ENCODE measurements at places on chromosomes 13 and 19. TPM values are rescaled to one million over a fixed set of nuclear protein-coding genes. Genes with fewer than 3 reads are reported as not detected.
A peak's percentile ranks its signal among the peaks of the same experiment; 100 is the strongest.

DNA sequence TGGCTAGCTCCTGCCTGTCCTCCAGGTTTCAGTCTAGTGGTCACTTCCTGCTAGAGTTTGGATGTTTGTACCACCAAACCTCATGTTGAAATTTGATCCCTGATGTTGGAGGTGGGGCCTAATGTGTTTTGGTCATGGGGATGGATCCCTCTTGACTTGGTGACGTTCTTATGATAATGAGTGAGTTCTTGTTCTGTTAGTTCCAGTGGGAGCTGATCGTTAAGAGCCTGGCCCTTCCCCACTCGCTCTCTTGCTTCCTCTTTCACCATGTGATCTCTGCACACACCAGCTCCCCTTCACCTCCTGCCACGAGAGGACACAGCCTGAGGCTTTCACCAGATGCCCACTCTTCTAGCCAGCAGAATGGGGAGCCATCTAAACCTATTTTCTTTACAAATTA lies 86.8 kb upstream of the SCEL start:
- no peak for DNase-seq

DNA sequence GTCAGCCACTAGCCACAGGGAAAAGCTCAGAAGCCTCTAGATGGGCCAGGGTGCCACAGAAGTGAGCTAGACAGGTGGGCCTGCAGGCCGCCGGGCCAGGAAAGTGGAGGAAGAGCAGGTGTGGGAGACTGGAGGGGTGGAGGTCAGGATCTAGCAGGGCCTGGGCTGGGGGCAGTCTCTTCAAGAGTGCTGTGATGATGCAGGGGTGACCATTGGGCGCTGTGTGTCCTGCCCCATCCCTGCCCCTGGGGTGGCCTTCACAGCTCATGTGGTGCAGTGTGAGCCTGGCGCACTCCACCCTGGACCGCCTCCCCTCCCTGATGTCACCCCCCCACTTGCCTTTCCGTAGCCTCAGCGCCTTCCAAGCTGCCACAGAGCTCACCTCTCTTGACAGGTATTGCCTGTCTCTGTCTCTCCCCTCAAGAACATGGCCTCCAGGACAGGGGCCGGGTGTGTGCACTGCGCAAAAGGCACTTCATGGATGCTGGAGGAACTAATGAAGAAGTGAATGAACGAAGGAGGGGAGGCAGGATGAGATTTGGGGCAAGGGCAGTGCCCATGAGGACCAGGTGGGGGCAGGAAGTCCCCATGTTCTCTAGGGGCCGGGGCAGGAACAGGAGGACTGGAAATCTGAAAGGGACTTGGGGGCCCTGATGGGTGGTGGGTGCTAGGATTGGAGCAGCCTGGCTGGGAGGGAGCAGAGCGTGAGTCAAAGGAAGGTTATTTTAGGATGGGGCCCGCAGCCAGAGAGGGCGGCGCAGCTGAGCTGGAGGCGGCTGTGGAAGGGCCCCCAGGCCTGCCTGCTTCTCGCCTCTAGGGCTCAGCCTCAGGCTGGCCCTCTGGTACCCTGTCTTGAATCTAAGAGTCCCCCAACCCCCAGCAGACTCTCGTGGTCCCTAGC lies 6.6 kb downstream of the SSBP4 start:
- no peak for DNase-seq

Gene CEACAM19
- total RNA-seq: 4.3 TPM

- DNase-seq: no peak
Observed at GRCh38 chr13:73981595-73981994, 152.6 kb downstream of the KLF12 start.

DNA sequence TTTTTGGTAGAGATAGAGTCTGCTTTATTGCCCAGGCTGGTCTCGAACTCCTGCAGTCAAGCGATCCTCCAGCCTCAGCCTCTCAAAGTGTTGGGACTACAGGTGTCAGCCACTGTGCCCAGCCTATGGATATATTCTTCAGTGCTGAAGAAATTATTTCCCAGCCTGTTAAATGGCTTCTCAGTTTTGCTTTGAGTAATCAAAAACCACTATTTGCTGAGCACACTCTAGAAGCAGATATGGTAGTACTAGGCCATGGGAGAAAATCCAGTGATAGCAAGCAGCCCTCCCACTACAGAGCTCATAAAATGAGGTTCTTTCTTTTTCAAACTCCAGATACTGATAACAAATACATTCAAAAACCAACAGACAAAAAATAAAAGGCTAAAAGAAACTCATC lies 80.6 kb upstream of the CLDN10 start:
- DNase-seq: no peak

Gene ZNF154
- 0.46 TPM for total RNA-seq

- DNase-seq: no peak
Observed at GRCh38 chr13:41257535-41257934, 5.8 kb downstream of the MTRF1 start.

GRCh38 chr13:21243045-21243897 lies 66.8 kb downstream of the MRPL57 start:
- DNase-seq: no peak

DNA sequence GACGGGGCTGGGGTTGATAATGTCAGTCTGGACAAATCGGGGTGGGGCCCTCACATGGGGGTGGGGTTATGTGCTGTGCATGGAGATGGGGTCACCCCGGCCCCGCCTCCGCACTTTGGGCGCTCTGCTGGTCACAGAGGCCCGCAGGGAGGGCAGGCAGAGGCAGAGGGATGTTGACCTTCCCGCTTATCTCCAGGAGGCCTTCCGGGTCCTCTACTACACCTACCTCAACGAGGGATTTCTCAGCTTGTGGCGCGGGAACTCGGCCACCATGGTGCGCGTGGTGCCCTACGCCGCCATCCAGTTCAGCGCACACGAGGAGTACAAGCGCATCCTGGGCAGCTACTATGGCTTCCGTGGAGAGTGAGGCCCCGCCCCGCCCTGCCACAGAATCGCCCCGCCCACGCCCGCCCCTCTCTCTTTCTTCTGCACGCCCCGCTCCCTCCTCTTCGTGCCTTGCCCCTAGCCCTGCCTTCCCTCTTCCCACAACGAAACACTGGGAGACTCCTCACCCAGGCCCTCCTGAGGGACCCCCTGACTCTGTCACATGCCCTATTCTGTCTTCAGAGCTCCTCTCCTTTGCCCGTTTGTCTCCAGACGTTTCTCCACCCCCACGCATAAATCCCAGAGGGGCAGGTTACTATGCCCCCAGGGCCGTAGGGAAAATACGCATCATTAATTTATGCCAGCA lies 32.8 kb downstream of the TMEM161A start:
- peak; percentile 14 for DNase-seq

Gene TGFB1
- 16.4 TPM for total RNA-seq

- no peak for DNase-seq
Observed at GRCh38 chr13:113753171-113753570, 5.9 kb upstream of the TMEM255B start.

Gene NUFIP1
- total RNA-seq: 4.0 TPM

Gene LGALS13
- total RNA-seq: not detected

DNA sequence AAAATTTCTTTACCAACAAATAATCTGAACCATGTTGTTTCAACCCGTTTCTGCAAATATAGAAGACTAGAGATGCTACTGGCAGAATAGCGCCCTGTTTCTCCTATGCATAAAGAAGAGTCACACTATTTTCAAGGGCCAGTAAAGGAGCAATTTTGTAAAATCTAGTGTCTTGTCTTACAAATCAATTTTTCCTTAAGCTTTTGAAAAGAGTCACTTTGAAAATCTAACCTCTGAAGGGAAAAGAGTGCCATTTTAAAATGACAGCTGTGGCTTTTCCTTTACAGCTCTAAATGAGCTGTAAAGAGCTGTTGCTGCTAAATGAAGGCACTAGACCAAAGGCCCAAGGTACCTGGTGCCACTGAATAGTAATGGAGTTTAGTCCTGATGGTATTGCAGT lies 16.9 kb upstream of the GTF2F2 start:
- DNase-seq: no peak

DNA sequence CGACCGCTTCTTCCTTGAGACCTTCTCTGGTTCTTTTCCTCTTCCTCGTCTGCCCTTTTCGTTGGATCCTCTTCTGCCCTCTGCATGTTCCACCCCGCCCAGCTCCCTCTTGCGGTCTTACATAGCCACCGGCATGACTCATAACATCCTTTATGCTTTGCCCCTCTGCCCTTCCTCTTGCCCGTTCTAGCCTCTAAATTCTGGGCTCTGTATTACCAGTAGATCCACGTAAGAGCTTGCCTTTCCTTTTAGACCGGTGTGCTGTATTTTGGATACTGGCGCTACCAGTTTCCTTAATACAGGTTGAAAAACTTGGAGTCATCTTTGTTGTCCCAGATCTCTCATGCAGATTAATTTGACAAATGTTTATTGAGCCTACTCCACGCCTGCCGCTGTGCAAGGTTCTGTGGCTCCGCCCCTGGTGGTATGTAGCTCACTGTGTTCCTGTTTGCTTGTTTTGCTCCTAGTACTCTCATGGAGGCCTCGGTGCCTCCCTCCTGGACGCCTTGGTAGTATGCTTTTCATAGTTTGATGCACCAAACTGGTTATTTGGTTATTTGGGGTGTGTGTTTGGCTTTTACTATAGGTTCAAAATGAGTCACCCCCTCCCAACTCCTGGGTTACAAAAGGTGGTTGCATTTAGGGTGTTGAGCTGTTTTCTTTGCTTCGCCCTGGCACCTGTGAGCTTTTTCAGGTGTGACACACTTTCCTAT lies 1.7 kb downstream of the GTF3A start:
- peak; percentile 87 for DNase-seq

GRCh38 chr19:711254-711653 lies 2.5 kb downstream of the PALM start:
- no peak for DNase-seq

Gene RASIP1
- 0.40 TPM for total RNA-seq

GRCh38 chr19:35882114-35882832 lies 13.9 kb downstream of the APLP1 start:
- peak; percentile 71 for DNase-seq

Gene ZNF766
- 9.1 TPM for total RNA-seq

Gene LIM2
- not detected for total RNA-seq

Gene RUBCNL
- total RNA-seq: 0.17 TPM

DNA sequence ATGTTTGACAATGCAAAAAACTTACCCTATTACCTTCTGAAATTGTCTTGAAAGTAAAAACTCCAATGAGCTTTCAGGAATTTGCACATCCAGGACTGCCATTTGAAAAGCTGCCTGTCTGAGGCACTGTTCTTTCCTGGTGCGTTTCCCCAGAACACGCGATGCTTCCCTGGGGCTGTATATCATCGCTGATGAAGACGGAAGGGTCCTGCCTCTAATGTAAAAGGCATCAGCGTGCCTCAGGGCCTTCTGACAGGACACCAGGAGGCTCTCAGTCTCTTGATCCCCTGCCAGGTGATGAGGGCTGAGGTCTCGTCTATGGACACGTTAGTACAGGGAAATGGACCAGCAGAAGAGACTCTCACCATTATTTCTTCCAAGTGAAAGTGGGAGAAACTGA lies 296.8 kb downstream of the EFNB2 start:
- DNase-seq: no peak

DNA sequence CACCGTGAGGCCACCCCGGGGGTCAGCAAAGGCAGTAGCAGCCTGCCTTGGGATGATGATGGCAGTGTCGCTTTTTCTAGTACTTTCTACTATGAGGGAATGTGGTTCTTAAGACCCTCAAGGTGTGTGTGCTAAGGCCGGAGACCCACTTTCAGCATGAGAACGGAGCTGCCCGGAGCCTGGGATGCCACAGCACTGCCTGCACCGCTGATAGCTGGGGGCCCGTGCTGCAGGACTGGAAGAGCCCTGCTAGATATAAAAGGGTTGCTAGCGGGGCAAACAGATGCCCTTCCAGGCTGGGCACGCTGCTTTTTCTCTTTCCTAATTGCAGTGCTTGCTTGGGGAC lies 14.5 kb downstream of the PLIN4 start:
- DNase-seq: no peak

Gene KIR3DL1
- not detected for total RNA-seq

GRCh38 chr19:44959691-44960090 lies 4.5 kb downstream of the CLPTM1 start:
- no peak for DNase-seq

DNA sequence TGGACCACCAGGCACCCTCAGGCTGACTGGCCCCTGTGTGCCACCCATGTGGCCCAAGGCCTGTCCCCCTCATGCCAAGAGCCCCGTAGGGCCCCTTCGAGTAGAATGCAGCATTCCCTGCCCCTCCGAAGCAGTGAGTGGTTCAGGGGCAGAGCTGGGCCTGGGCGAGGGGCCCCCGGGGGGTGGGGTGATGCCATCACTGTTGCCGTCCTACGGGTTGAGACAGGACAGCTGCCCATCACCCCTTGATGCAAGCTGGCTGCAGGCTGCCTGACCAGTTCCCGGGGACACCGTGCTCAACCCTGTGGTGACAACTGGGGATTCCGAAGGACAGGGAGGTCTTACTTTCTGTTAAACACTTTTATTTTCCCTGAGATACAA lies 4.7 kb downstream of the SBNO2 start:
- no peak for DNase-seq

- peak; percentile 9 for DNase-seq
Observed at GRCh38 chr13:113489549-113490495, 689 bp downstream of the DCUN1D2 start.

Gene CYP2S1
- 8.6 TPM for total RNA-seq

Gene TMEM86B
- total RNA-seq: 11.8 TPM

- no peak for DNase-seq
Observed at GRCh38 chr13:46304546-46304945, 82.5 kb downstream of the RUBCNL start.

Gene FAM216B
- total RNA-seq: not detected

Gene C5AR1
- total RNA-seq: not detected

DNA sequence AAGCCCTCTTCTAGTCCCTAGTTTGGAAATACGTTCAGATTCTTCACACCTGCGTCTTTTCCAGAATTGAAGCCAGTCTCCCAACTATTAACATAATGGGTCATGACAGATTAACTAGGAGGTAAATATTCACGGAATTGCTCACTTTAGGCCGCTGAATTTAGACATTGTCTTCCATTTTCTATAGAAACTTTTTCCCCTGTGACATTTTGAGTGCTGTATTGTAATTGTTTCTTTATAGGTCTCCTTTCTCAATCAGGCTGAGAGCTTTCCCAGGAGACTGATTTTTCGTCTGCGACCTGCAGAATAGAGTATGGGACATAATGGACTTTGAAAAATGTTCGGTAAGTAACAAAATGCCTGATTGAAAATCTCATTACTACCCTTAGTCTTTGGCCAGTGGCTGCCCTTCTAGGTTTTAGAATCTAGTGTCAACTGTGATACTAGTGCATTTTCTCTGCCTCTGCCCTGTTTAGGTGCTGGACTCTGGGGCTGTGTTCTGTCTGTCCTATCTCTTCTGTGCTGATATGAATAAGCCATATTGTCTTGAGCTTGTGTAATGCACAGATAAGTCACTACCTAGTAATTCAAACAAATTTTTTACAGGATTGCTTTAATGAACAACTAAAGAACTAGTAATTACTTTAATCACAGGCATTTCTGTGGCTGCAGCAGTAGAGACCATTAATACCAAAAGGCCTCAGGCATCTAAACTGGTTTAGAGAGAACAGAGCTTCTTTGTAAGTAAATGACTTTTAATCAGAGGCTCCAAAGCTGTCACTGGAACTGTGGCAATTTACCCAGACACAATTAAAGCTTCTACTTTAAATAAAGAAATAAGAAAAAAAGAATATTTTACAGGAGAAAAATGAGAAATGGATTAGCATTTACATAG lies 122.4 kb upstream of the FREM2 start:
- DNase-seq: no peak

Gene RB1
- 14.3 TPM for total RNA-seq
